ENCODE measurements at places on chromosomes 4 and X.

GRCh38 chr4:149322203-149322602, 493.4 kb downstream of the IQCM start:
- no peak for DNase-seq

DNA sequence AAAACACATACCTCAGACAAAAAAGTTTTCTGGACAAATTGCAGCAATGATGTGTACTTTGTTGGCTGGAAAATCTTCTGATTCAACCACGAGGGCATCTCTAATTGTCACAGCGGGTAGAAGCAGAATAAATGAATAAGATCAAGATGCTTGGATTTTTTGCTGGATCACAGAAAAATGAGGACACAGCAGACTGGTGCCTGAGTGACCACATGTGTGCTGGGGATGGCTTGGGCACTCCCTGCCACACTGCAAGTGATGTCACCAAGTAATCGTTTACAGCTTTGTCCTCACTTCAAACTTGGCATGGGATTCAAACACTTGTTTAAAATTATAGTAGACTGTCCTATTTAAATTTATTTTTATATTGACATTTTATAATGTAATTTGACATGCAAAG, 557.0 kb downstream of the SPRY1 start:
- DNase-seq: no peak

GRCh38 chr4:40515037-40515397, 114.6 kb downstream of the RBM47 start:
- no peak for DNase-seq

DNA sequence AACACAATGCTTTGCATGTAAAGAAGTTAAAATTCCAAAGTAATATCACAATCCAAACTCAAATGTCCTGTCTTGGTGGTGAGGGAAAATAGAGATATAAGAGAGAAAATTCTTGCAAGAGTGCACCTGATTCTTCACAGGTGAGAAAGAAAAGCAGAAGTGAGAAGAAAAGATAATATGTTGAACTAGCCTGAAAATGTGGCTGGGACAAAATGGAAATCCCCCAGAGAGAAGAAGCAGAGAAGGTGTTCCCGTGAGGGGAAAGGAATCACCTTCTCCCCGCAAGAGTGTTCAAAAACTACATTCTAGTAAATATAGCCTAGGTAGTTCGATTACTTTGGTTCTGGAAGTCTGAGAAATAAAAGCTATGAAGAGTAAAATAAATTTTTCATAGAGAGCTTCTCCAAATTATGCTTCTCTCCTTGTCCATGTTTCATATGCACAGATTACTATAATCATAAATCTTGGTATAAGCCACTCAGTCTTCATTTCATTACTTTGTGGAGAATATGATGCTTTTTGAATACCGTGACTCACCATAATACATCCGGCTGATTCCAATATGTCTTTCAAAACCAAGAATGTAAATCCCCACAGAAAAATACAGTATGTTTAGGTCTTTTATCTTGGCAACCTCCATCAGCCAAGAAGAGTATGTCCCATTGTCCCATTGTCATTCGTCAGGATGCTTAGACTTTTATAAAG, 63.1 kb downstream of the COX18 start:
- DNase-seq: no peak

DNA sequence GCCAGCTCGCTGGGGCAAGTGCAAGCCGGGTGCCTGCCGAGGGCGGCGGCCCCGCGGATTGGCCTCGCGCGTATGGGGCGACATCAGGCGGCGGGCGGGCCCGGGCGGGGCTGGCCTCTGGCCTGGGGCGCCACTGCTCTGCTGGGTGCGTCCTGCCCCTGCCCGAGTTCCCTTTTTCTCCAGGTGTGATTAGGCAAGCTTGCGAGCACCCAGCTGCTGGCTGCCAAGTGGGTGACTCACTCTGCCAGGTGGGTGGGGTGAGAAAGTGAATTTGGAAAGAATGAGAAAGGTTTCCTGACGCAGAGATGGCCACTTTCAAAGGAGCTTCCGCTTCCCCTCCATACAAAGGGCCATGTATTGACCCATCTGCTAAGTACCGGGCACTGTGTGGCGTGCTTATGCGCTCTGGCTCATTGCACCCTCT, 32.5 kb downstream of the FGFBP1 start:
- no peak for DNase-seq

GRCh38 chr4:185071236-185071811, 53.0 kb downstream of the HELT start:
- no peak for DNase-seq

- no peak for DNase-seq
These were observed 85.9 kb upstream of the PAK3 start for GRCh38 chrX:111010111-111010510.

DNA sequence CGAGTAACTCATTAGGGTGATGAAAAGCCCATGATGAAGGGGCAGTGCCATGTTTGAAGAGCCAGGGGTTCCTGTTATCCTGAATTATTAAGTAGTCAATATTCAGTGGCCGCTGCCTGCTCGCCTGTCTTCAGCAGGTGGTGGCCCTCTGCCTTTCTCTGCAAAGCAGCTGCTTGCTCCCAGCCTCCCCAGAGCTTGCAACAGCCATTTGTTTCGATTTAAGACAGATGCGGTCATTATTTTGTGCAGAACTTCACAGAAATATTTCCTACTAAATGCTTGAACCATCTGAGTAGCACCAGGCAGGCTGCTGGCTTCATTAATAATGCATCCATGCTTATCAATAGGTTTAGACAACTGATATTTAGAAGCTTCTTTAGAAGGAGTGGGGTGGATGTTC, 104.3 kb upstream of the TTC29 start:
- no peak for DNase-seq

DNA sequence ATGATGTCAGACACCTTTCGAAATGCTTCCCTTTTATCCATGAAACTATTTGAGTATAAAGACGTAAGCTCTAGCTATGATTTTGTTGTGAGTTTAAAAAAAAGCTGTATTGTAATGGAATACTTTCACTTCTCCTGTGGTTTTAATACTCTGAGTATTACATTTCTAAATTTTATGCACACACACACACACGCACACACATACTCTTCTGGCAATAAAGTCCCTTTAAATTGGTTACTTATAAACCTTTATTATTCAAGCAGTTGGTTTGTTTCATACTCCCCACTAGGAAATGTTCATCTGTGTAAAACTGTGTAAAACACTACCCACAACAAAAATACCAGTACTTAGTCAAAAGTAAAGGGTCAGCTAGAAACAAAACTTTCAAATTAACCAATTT, 18.2 kb downstream of the VAMP7 start:
- DNase-seq: no peak

GRCh38 chrX:122517786-122518185, 666.3 kb upstream of the GRIA3 start:
- no peak for DNase-seq

GRCh38 chr4:58551676-58552075, 1441.5 kb upstream of the IGFBP7 start:
- no peak for DNase-seq

DNA sequence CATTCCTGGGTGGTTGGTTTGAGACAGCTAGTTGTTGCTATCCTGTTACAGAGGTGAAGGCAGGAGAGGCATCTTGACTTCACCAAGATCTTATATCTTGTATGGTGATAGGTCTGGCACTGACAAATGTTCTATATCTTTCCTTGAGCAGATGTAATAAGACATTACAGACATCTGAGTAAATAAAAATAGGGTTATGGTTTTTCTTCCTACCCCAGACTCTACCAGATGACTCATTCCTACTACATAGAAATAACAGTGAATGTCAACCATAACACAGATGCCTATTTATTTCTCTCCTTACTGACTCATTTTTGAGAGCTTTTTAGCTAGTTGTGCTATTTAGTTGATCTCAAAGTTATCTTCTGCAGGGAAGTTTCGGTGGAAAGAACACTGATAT, 21.9 kb downstream of the HNRNPH2 start:
- DNase-seq: no peak

DNA sequence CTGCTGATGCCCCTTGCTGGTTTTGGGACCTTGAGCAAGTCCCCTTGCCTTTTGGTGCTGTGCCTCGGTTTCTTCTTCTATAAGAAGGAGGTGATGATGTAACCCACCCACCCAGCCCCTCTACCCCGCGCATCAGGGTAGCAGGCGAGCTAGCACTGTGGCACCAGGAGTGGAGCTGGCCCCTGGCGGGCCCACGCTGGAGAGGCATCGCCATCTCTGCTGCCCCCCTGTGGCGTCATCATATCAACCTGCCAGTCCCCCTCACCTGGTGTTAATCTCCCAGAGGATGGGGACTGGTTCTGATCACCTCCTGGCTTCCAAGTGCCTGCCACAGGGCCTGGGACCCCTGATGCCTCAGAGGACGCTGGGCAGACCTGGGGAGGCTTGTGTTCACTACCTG, 6.3 kb upstream of the SORCS2 start:
- DNase-seq: no peak

DNA sequence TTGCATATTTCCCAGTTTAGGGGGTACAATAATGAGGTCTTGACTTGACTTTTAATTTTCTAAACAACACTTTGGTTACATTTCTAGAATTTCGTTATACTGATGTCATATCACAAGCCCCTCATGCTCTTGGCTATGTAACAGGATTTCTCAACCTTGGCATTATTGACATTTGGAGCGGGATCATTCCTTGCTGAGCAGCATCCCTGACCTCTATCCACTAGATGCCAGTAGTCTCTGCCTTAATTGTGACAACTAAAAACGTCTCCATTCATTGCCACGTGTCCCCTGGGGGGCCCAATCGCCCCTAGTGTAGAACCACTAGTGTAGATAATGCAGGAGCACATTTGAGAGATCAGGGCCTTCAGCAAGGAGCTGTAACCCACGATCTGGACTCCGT, 234.2 kb upstream of the MID1 start:
- no peak for DNase-seq

GRCh38 chr4:76696109-76696508, 201.8 kb downstream of the SOWAHB start:
- no peak for DNase-seq

DNA sequence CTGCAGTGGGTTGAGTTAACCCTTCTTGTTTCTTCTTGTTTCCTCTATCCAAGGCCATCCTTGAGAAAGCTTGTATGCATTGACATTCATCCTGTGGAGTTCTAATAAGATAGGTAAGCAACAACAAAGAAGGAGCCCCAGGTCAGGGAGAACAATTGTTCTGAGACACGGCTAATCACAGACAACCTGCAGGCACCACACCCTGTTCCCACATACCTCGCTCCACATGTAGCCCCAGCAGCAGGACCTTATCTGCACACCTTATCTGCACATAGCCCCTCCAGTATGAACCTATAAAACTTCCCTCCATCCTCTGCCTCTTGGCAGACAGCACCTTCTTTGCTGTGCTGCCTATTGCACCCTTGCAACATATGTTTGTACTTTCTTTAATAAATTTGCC, 129.1 kb downstream of the MSL3 start:
- DNase-seq: no peak

DNA sequence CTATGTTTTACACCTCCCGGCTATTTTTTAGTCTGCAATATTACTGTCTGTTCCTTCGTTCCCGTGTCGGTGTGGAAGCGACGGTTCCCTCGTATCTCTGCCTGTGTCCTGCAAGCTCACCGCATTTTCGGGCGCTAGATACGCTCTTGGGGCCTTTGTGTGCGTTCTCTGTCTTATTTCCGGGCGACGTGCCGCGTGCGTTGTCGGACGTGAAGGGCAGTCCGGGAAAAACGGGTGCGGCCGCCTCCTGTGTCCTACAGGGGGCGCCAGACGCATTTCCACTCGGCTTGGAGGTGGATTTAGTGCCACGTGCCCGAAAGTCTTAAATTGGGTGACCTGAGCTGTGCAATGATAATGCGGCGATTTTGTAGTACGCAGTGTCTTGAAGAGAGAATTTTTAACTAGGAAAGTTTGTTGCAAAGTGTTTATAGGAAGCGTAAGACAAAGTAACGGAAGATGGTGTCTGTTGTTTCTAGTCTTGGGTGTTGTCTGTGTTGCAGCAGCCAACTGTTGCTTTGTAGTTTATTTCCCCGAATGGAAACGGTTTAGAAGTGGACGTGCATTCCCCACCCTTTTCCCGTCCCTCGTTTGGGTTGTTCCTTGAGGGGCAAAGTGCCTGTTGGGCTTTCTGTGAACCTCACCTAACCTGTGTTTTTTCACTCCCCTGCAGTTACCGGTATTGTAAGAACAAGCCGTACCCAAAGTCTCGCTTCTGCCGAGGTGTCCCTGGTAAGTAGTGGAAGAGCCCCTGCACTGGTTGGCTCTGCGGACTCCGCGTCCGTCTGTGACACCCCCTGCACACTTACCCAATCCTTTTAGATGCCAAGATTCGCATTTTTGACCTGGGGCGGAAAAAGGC, 720 bp downstream of the RPL10 start:
- no peak for DNase-seq

DNA sequence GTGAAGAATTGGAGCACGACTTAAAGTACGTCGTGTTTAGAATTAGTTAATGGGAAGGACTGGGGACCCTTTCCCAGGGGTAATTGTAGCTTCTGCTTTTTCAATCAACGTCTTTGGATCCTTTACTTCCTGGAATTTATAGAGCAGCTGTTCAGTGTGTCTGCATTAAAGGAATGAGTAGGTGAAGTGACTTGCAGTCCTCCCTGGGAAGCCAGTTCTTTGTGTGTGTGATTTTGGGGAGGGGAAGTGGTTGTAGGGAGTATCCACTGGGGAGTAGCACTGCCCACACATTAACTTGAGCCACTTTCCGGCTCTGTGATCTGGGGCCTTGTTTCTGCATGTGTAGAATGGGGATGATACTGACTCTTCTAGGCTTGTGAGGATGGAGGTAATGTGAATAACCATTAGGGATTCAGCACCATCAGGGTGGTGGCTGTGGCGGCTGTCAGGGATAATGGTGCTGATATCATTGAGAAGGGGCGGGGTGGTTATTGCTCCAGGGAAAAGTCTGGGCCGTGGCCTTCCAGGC, 54.7 kb downstream of the TMEM131L start:
- DNase-seq: no peak

GRCh38 chr4:177860171-177860570, 417.9 kb upstream of the AGA start:
- DNase-seq: no peak

DNA sequence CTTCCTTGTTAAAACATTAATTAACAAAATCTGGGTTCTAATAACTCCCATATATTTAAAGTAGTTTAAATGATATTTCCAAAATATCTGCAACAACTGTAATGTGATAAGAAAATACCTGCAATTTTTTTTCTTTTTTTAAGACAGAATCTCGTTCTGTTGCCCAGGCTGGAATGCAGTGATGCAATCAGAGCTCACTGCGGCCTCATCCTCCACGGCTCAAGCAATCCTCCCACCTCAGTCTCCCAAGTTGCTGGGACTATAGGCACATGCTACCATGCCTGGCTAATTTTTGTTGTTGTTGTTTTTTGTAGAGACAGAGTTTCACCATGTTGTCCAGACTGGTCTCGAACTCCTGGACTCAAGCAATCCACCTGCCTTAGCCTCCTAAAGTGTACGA, 45.7 kb upstream of the NSUN7 start:
- no peak for DNase-seq

- no peak for DNase-seq
These were observed 370.7 kb downstream of the GPAT3 start for GRCh38 chr4:83906561-83906960.

GRCh38 chrX:13732246-13733067, 2.0 kb downstream of the TRAPPC2 start:
- DNase-seq: no peak

DNA sequence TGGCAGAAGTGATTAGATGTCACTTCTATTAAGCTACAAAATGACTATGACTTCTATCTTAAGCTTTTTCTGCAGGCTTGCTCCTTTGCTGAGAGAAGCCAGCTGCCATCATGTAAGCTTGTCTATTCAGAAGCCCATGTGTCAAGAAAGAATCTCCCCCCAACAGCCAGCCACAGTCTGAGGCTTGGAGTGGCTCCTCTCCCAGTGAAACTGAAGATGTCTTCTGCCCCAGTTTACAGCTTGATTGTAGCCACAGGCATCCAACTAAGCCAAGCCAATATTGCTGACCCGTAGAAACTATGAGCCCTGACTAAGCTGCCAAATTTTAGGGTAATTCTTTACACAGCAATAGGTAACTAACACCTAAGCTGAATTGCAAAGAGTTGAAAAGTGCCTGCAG, 26.7 kb upstream of the SLC10A7 start:
- DNase-seq: no peak
